ENCODE measurements at places on chromosomes 5 and 9.

GRCh38 chr5:60036192-60036938 lies 142.8 kb upstream of the PDE4D start:
- no peak for DNase-seq

GRCh38 chr5:120139039-120139438 lies 325.1 kb upstream of the PRR16 start:
- DNase-seq: no peak

GRCh38 chr5:17785774-17786173 lies 151.5 kb downstream of the TAF11L14 start:
- no peak for DNase-seq

DNA sequence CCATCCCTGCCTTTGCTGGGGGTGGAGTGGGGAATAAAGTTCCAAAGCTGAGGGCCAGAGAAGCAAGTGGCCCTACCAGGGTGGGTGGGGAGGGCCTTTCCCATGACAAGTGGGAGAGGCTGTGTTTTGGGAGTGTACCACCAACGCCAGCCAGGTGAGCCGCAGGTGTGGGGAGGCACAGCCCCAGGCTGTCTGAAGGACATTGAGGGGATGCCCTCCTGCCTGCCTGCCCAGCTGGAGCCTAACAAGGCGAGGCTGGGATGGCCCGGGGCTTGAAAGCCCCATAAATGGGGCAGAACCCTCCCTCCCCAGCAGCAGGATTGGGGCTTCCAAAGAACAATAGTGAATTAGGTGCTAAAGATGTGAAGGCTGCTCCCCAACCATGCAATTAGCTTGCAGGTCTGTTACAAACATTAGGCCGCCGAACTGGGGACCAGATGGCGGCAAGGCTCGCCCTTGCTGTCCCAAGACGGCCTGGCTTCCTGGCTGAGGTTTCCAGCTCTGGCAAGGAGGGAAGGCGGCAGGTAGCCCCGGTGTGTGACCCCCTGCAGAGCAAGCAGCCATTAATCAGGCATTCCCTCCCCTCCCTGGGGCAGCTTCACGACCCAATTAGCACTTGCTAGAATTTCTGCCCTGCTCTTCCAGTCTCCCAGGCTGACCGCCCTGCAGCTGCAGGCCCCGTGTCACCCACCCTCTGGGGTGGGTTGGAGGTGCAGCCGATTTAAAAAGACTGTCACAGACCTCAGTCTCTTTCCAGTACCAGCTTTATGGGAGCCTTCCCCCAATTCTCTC lies 42.9 kb downstream of the FGF18 start:
- DNase-seq: no peak

- DNase-seq: no peak
Observed at GRCh38 chr5:173888473-173889131, 453 bp downstream of the CPEB4 start.
